H1 (cell line): ENCODE measurements at places on chromosomes 3 and 15.

- DNase-seq, result peak; percentile 58
Observed at GRCh38 chr3:13654330-13655060, 105.6 kb downstream of the FBLN2 start.

GRCh38 chr15:44641651-44642050, 21.8 kb downstream of the SPG11 start:
- no peak for DNase-seq

GRCh38 chr3:187265461-187265955, 26.0 kb downstream of the MASP1 start:
- DNase-seq, result no peak

GRCh38 chr15:32717426-32718226, at the start of gene GREM1:
GREM1 (plus strand) TSS chr15:32718004; CDS start chr15:32730691, 12,687 bp downstream.
- DNase-seq, result peak; percentile 81
